ENCODE measurements at places on chromosomes 7 and 10.

DNA sequence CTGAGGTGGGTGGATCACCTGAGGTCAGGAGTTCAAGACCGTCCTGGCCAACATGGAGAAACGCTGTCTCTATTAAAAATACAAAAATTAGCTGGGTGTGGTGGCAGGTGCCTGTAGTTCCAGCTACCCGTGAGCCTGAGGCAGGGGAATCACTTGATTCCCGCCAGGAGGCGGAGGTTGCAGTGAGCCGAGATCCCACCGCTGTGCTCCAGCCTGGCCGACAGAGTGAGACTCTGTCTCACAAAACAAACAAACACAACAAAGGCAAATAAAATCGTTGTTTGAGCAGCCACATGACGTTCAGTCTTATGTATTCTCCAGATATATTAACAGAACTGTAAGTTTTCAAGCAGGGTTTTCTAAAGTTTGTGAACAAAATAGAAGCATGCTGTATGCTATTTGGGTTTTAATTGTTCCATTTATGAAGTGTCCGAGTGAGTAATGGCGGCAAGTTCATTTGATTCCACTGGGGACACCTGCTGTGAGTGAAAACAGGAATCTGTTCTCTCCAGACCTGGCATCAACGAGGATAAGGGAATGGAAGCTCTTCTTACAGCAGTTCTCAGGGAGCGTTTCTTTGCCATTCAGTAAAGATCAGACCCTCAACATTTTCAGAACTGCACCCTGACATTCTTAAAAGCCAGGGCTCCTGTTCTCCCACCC is 122.5 kb upstream of the PITRM1 start:
- DNase-seq: no peak

GRCh38 chr10:24790599-24790998 is 66.9 kb upstream of the ARHGAP21 start:
- peak; percentile 70 for DNase-seq

- DNase-seq: no peak
Observed at GRCh38 chr10:124003871-124004662, 89.3 kb downstream of the CHST15 start.

- DNase-seq: no peak
Observed at GRCh38 chr10:16996530-16996964, 133.1 kb downstream of the CUBN start.

- no peak for DNase-seq
Observed at GRCh38 chr10:63267414-63268148, 134.5 kb downstream of the NRBF2 start.

DNA sequence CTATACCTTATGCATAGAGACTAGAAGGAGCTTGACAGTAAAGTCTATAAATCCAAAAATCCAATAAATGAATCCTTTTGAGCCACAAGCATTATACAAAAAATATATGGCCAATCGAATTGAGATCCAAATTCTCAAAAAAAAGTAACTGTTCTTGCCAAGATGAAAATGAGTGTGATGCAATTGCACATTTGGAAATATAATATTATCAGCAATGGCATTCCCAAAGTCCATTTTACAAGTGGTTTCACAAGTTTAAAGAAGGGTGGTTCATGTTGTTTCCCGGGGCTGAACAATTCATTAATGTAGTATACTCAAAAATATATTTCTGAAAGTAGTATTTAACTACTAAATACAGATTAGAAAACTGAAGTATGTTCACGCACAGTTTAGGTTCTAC is 7.3 kb downstream of the RP9 start:
- DNase-seq: no peak

DNA sequence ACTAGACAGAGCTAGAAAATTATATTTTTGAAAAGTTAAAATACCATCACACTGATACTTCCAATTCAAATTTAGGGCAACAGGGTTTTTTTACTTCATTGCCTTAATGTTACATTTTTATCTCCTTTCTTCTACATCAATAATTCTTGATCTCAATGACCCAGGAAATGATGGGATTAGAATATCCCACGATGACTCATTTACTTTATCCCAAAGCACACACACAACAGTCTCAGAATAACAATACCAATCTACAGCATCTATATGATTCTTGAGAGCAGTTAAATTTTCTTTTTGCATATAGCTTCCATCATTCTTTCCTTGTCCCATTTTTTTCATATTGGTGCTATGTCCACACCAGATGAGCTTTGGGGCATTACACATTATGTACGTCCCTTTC is 98.4 kb upstream of the EEPD1 start:
- DNase-seq: no peak

GRCh38 chr10:2431961-2432360 is 635.4 kb upstream of the PFKP start:
- DNase-seq: no peak

DNA sequence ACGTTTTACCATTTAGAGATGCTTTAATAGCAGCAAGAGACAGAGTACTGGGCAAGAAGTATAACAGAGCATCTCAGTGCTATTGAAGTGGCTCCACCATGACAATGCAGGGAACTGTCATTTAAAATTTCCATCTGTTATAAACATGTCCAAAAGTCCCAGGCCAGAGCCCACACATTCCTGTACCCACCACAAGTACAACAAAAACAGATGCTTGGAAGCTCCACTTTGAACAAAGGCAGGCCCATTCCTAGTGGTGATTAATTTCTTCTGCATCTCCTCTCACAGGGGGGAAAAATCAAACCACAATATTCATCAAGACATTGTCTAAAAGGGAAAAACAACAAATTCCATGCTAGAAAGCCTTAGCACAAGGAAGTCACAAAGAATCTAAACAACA is 627.9 kb downstream of the PARD3 start:
- DNase-seq: no peak

DNA sequence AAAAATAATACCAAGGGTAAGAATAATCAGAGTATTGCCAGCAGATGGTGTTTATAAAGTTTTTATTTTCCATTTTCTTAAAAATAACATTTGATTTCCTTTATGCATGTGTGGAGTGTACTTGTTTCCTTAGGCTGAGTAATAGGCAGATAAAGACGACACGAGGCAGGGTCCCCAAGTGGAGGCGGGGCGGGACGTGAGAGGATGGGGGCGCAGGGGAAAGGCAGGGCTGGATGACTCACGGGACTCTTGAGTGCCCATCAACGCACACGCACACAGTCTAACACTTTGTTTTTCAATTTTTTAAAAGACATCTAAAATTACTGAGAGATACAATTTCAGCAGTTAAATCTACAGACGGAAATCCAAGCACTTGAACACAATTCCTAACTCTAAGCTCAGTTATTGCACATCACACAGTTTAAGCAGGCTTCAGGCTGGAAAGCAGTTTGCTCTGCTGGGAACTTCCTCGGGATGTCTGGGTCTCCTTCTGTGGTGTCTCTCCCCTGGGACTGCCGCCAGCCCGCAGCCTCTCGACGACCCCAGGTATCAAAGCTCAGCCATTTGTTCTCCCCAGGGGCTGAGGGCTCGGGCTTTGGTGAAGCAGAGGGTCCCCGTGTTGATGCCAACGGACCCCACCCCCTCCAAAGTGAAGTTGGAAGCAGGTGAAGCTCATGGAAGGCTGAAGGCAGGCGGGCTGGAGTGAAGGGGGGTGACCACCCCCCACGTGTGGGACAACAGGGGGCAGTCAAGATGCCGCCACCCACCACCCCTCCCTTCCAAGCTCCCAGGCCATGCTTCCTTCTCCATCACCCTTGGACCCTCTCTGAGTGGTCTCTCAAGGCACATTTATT is 29.1 kb downstream of the SPOCK2 start:
- DNase-seq: no peak

- DNase-seq: no peak
Observed at GRCh38 chr10:102927311-102928010, 9.4 kb downstream of the CNNM2 start.

- no peak for DNase-seq
Observed at GRCh38 chr7:100475549-100475948, 3.5 kb downstream of the TSC22D4 start.

- DNase-seq: no peak
Observed at GRCh38 chr7:54838175-54838910, 79.3 kb upstream of the SEC61G start.

DNA sequence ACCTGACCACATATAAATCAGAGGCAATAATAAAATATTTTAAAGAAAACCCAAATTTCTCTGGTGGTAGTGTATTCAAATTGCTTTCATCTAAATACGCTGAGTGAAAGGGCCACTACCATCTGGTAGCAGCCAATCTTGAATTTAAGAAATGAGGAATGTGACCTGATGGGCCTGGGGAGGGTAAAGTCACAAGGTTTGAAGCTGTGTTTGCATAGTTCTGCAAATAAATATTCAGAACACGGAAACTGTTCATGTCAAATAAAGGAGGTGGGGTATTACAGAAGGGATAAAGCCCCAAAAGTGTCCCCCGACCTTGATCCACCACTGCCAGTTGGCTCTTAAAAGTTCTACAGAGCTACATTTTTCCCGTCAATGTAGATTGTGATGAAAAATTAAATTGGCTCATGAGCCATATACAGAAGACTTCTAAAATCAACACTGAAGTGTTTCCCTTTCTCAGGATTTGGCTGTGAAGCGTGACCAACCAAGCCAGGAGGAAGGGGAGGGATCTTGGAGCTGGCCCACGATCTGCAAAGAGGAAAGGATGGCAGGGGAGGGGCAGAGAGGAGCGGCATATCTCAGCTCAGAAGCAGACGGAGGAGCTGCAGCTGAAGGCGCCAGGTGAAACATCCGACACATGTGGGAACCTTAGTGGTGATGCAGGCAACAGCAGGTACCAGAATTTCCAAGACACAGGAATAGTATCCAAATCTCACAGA is 39.6 kb downstream of the MPP7 start:
- DNase-seq: no peak

DNA sequence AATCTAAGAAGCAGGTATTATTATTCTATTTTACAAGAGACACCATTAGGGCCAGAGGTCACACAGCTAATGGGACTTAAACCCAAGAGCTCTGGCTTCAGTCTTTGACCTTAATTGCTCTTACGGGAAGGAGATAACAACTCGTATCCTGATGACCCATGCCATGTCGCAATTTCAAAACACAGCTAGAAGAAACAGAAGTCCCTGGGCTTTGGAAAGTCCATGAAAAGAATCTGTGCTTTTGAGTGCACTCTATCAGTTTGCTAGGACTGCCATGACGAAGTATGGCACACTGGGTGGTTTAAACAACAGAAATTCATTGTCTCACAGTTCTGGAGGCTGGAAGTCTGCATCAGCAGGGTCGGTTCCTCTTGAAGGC is 247.8 kb upstream of the AOAH start:
- DNase-seq: no peak

DNA sequence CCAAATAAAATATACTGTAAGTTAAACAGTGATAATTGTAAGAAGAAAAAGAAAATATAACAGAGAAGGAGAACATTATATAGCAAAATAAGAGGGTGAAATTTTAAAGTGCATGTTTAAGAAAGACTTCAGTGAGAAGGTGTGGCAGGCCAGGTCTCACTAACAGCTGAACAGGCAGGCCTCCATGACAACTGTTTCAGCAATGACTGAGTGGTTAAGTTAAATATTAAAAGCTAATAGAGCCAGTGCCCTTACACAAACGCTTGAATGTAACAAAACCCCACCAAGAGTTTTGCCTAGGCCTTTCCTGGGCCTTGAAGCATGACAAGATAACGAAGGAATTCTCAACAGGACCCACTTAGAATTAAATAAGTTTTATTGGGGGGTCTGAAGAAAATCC is 32.6 kb downstream of the CFAP43 start:
- no peak for DNase-seq

- DNase-seq: no peak
Observed at GRCh38 chr7:115491744-115492380, 538.7 kb downstream of the TFEC start.

GRCh38 chr10:28014651-28015050 is 15.8 kb upstream of the ODAD2 start:
- DNase-seq: no peak

GRCh38 chr10:129865960-129866359 is 98.1 kb downstream of the EBF3 start:
- DNase-seq: no peak

DNA sequence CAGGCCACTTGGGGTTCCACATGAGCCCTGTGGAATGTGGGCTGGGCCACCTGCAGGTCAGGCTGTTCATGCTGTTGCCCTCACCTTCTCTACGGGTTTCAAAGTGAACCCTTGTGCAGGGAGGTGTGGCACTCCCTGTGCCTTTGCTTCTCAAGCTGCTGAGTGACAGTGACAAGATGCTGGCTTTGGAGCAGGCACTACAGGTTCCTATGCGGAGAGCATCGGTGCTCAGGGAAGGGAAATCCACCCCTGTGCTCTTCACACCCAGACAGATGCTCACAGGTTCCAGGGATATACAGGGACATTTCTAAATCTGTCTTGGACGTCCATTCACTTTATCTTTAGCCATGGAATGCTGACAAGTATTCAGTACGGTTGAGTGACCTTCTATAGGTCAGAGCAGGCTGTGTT is 1005.0 kb downstream of the LRMDA start:
- no peak for DNase-seq

GRCh38 chr7:512541-513311 is 6.9 kb downstream of the PDGFA start:
- DNase-seq: no peak

- no peak for DNase-seq
Observed at GRCh38 chr7:44849885-44850544, 2.1 kb upstream of the H2AZ2 start.

GRCh38 chr10:94005050-94005449 is 11.3 kb downstream of the PLCE1 start:
- no peak for DNase-seq

GRCh38 chr10:99276848-99277486 is 41.3 kb upstream of the HPSE2 start:
- DNase-seq: no peak

DNA sequence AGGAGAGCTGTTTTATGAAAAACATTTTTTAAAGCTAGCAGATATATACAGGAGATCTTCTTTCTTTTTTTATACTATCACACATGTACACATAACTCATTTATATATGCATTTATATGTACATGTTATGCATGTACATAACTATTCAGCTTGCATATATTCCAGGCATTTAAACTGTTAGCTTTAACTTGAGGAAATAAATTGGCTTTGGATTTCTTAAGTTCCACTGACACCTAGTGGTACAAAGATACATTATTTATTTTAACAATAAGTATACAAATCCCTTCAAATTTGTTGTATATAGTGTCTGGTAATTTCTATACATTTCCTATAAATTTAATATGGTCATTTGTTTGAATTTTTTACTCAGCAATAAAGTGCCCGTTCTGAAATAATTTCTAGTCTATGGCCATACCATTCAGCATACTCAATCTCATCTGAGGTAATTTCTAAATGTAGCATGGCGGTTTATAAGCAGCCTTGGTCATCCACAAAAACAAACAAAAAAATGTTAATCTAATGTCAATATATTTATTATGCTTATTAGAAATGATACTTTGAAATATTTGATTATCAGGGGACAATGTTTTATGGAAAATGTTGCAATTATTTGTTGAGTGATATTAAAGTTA is 11.6 kb downstream of the ZDHHC6 start:
- no peak for DNase-seq

DNA sequence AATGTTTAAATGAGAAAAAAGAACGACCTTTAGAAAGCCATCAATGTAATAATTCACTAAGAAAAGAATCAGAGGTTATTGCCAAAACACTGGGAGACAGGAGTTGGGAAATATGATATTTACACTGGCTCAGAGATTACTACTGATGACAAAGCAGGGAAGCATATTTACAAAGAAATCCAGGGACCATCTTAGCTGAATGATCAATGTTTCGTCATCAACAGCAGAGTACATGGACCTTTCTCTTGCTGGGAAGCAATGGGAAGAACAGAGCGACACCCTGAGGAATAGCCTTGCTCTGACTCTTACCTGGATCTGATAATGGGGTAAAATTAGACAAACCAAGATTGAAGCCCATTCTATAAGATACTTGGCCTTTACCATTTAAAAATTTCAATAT is 1293.5 kb downstream of the XPNPEP1 start:
- DNase-seq: no peak
